ENCODE measurements at places on chromosomes 6 and 20.

GRCh38 chr20:64093013-64093503, 8.9 kb upstream of the LKAAEAR1 start:
- DNase-seq: no peak

DNA sequence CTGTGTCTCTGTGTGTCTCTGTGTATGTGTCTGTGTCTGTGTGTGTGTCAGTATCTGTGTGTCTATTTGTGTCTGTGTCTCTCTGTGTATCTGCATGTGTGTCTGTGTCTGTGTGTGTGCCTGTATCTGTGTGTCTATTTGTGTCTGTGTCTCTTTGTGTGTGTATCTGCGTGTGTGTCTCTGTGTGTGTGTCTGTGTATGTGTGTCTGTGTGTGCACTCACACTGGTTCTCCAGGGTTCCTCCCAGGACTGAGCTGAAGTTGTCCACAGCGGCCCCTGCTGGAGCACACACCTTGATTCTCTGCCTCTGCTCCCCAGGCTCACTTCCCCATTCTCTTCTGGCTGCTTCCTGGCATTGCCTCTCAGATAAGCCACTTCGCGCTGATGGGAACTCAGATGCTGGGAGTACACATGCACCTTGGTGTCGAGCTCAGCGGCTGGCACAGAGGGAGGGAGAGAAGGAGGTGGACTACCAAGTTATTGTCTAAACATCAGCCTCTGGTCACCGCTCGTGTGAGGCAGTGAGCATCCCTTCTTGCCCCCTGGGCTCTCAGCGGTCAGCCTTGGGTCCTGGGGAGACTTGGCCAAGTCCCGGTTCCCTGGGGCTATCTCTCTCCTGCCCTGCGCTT, 104.9 kb upstream of the NXT1 start:
- DNase-seq: no peak

- DNase-seq: no peak
Observed at GRCh38 chr6:113709936-113710509, 147.1 kb upstream of the MARCKS start.

DNA sequence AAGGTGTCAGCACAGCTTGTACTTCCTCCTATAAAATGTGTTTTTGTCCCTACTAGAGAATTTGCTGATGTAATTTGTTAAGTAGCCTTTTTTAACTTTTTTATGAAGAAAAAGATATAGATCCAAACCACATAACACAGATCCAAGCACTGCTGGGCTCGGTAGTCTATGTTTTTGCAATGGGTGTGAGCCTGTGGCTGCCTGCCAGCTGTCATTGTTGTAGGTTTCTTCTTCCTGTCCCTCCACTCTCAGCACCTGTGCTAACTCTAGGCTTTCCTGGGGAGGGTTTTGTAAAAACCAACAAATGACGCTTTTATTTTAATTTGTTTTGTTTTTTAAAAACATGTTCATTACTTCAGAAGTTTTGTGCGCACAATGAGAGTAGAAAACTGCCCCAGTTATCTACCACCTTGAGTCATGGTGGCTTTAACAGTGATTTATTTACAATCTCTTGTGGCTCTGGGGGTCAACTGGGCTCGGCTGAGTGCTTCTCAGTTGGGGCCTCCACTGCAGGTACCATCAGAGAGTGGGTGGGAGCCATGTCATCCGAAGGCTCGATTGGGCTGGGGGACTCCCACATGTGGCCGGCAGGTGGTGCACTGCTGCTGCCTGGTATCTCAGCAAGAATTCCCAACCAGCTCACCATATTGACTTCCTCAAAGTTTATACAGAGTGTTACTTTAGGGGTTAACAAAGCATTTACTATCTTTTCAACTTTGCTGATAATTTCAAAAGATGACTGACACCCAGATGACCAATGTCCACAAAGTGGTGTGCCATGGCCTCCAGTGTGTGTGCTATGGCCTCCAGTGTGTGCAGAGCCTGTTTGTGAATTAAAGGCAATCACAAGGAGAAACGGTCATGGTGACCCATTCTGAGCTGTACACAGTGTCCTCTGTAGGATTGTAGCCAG, 3.0 kb upstream of the CCR6 start:
- no peak for DNase-seq

GRCh38 chr6:13661647-13662046, 46.5 kb downstream of the NOL7 start:
- no peak for DNase-seq

DNA sequence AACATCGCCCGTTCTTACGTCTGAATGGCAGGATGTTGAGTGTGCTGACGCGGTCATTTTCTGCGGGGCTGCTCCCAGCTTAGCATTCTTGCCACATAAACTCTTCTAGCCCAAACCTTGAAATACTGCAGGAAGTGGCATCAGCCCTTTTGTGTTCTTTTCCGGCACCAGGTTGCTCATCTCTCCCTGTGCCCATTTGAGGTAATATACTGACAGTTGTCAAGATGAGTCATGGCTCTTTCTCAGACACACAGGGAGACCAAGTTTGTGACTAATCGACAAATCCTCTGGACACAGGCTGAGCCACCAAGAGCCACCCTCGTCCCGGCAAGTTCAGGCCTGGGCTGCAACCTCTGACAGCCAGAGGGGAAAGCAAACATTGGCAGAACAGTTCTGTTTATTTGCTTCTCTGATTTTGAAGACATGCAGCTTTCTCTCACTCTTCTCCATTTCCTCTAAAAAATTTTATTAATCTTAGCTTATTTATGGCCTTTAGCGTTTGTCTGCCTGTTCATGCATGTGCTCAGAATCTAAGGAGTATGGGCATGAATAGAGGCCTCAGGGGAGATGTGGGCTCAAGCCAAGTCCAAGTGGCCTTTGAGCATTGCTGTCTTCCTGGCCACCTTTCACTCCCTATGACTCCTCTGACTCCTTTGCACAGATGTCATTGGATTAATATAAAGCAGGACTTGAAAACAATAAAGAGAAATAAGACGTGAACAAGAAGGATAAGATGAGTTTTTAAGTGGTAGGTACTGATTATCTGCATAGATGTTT, 328.2 kb upstream of the JAG1 start:
- DNase-seq: no peak

GRCh38 chr6:23282252-23283021, 713.1 kb downstream of the HDGFL1 start:
- no peak for DNase-seq

- DNase-seq: no peak
Observed at GRCh38 chr6:138101946-138102731, 5.1 kb downstream of the PERP start.

DNA sequence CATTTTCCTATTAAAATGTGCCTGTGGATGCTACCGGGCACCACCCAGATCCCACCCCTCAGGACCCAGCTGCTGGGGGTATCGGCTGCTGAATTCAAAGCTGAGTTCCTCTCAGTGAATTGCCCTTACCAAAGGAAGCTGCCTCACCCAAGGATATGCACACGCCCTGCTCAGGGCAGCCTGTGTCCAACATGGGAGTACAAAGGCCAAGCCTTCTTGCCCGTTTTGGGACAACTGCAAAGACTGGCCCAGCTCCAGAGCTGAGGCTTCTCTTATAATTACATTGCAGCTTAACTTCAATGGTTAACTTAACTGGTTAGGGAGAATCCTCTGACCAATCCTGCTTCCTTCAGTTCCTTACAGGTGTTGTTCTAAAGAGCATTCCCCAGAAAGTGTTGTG, 19.8 kb upstream of the FANCE start:
- no peak for DNase-seq

- DNase-seq: no peak
Observed at GRCh38 chr6:136319732-136320131, 30.1 kb upstream of the BCLAF1 start.

- DNase-seq: no peak
Observed at GRCh38 chr6:120077489-120077888, 727.9 kb upstream of the MAN1A1 start.

DNA sequence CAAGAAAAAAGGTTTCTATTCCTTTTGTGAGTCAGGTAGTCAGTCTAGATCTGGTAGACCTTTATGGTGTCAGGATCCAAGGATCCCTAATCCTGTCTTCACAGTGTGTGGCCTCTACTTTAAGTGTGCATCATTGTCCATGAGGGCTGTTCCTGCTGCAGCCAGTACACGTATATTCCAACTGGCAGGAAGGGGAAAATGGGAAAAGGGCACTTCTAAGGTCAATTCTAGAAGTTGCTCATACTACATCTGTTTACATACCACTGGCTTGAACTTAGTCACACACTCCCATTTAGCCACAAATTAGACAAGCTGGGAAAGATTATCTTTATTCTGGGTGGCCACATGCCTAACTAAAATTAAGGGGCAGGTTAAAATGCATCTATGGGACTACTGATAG, 9.7 kb upstream of the MMS22L start:
- no peak for DNase-seq

GRCh38 chr6:30684386-30685156, 1.9 kb downstream of the PPP1R18 start:
- no peak for DNase-seq

DNA sequence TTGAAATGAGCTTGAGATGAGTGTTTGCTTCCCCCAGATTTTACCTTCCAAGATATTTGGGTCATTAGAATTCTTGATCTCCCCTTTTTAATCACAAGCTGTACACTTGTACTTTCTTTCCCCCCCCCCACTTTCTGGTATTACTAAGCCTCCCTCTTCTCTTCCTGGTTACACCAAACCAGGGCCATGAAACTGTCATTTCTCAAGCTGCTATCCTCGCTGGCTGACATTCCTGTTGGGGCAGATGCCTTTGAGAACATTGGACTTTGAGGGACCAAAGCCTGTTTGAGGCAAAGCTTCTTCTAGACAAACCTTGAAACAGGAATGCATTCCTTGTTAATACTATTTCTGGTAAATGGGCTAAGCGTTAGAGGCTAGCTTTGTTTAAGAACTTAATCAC, 32.3 kb upstream of the MAP3K7 start:
- DNase-seq: no peak

GRCh38 chr6:16974387-16974673, 127.5 kb upstream of the STMND1 start:
- DNase-seq: no peak

DNA sequence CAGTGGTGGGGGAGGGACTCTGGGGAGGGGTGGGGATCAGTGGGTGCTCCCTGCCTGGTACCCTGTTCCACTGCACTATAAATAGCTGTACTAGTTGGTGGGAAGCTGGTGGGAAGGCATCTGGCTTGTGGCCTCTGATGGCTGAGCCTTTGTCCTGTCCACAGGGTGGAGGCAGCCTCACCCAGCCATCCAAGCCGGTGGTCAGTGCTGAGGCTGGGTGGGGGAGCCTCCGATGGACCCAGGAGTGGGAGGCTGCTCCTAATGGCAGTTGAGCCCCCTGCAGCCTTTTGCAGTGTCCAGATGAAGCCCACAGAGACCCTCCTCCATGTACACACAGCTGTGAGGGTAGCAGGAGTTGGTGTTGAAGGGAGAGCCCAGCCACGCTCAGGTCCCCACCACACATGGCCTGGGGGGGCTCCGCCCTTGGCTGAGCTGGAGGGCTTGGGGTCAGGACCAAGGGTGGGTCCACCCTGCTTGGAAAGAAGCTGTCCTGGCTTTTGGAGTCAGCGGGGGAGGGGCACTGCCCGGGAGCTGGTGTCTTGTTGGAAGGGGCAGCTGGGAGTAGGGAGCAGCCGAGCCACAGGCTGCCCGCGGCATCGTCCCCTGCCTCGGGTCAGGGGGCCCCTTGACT, 2.5 kb downstream of the PPDPF start:
- no peak for DNase-seq

GRCh38 chr20:36717657-36718056, 28.2 kb downstream of the NDRG3 start:
- no peak for DNase-seq

DNA sequence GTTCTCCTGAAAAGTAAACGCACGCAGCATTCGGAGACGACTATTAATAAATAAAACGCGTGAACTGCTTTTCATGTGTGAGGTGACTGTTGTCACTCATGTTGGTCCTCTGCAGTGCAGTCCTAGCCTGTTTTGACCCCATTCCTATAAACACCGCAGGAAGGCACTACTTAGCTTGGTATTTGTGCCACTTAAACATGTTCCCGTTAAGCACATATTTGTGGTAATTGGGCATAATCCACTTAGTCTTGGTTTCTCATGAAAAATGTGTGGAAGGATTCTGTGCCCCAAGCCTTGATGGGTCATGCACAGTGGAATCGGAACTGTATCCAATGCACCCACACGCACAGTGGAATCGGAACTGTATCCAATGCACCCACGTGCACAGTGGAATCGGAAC, 313.9 kb downstream of the THBS2 start:
- no peak for DNase-seq

DNA sequence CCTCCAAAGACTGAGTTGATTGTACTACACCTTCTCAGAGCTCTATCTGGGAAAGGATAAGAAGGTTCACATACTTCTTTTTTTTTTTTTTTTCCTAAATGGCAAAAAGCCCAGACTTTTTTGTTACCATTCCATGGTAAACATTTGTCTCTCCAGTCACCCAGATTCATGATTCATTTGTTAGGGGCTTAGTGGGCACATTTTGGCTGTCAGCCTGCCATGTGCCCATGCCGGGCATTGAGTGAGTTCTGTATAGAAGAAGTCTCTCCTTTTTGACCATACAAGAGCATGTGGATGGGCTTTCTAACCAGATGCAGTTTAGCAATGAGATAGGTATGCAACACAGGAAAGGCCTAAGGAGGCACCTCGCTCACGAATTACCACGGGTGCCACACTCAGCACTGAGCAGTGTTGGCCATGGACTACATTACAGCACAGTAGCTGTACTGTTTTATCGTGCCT, 447.5 kb upstream of the HSF2 start:
- peak; percentile 47 for DNase-seq

GRCh38 chr6:1379017-1379787, 10.2 kb upstream of the FOXF2 start:
- no peak for DNase-seq
